Coronary artery (tissue), 2 donors: ENCODE measurements at places on chromosomes 3 and 15.
A peak's percentile ranks its signal among the peaks of the same experiment; 100 is the strongest.

- no peak for DNase-seq
Observed at GRCh38 chr3:45972534-45973402, 22.9 kb downstream of the FYCO1 start.

- no peak for DNase-seq
Observed at GRCh38 chr15:44207643-44208042, 12.6 kb upstream of the FRMD5 start.

DNA sequence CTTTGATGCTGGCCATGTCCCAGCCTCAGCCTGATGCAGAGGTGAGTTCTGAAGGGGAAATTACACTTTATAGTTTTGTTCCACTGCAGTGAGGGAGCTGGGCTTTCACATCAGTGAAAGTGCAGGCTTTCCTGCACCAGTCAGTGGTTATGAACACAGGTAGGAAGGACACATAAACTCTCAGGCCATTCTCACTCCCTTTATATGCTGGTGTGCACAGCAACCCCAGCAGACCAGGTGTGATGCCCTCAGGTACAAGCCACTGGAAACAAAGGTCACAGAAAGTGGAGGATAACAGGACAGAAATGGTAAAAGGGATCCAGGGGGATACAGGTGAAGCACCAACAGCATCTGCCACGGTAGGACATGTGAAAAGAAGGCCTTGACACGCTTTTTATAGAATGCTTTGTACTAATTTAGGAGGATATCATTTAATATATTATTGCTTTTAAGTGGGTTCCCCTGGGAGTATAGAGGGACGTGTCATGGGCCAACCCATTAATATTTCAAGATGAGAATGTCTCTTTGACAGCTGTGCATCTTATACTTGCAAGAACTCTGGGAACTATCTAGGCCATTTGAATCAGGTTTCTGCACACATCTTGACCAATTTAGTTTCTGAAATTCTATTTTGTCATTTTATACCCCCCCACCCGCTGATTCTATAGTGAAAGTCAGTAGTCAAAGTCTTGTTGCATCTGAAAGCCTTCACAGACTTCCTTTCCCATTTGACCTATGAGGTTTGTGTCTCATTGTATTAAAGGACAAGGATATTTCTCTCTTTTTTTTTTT, 25.0 kb upstream of the BLM start:
- no peak for DNase-seq

DNA sequence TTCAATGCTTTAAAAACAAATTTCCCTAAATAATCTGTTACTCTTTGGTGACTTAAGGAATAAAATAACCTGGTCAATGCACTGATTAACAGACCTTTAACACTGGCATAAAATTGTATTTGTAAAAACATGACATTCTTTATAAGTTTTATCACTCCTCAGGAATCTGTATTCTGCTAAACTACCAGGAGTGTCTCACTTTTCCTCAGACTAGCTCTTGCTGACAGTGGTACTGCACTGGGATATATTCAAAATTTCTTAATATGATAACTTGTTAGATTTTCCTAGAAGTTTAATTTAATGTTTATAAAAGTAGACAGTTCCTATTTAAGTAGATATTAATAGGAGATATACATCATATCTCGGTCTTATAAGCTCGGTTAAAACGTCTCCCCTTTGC, 363.4 kb upstream of the ARHGEF26 start:
- no peak for DNase-seq

DNA sequence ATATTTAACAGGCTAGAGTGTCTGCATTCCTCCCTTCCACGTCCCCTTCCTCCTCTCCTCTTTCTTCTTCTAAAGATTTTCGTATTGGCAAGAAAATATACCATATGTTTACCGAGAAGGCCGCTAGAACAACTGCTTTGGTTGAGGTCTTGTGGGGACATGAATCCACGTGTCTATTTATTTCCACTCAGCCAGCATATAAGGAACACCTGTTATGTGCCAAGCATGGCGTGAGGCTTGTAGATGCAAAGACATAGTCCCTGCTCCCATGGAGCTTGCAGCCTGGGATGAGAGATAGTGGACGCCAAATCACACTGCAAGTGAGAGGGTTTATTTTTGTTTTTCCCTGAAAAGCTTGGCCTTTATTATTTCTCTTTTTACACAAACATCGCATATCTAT, 57.1 kb downstream of the SLC7A14 start:
- DNase-seq: no peak

DNA sequence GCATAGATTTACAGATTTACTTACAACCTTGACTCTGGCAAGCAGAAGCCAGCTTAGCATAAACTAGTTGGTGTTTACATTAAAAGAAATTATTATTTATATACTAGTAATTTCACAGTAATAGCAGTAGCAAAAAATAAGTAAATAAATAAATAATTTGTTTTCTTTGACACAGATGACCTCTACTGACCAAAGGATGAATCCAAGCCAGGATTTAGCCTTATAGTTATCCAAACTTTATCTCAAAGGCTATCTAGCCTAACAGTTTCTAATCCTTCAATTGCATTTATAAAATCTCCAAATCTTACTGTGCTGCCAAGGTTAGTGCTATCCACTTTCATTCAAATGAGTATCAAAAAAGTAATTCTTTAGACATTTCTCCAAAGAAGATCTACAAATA, 64.3 kb downstream of the FRMD5 start:
- no peak for DNase-seq

DNA sequence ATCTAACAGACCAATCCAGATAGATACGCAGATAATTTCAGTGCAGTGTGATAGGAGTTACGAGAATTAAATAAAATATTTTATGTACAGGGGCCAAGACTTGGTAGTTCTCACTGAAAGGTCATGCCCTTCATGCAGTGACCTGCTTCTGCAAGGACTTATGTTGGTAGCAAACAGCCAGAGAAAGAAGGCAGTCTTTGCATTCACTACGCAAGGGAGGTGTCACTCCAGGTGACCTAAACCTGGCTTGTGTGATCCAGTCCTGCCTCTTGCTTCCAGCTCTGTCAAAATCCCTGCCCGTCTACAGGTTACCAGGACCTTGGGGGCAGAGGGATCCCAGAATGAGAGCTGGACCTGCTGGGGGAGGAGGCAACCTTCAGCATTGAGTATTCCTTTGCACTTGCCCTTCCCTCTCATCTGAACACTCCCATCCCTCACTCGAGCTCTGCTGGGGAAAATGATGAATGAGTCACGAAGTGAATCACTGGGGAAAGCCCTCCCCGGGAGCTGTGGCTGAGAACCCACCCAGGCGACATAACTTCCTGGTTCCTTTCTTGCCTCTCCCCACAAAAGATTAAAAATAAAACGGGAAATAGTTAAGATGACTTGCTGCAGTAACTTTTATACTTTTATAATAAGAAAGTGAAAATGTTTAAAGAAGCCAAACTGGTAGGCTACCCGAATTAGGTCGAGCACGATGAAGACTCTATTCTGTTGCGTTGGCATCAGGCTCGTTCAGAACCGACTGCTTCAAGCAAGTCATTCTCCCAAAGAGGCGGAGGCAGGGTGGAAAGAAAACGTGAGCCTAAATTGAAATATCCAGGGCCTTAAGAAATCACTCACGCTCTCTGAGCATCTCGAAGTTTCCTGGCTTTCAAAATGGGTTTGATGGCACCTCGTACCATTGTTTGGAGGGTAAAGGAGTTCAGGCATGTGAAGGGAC, 216.1 kb downstream of the SLCO3A1 start:
- peak; percentile 84 for DNase-seq
